ENCODE measurements at places on chromosomes 11 and 22.

DNA sequence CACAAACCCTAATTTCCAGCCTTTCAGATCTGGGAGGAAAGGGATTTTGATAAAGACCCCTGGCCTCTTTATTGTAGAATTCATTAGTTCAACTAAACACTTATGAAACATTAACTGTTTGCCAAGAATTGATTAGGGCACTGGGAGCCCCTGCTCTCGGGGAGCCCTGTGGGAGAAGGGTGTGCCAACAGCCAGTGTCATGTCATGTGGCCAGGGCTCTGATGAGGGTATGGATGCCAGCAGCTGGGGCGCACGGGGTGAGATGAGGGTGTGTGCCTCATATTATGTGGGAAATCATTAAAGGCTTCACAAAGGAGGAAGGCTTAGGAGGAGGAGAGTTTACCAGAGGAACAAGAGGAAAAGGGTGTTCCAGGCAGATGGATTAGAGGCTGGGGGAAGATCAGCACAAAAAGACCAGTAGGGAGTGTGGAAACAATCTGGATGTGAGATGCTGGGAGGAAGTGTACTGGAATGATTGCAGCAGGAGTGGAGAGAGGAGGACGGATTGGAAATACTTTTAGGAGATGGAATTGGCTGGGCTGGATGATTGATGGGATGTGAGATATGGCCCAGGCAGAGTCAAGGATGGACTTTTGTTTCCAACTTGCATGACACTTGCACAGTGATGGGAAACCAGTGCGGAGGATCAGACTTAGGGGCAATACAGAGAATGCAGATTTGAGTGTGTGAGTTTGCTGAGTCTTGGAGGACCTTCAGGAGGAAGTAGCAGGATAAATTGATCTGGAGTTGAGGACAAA is 137.8 kb downstream of the CSNK2A3 start:
- H3K36me3 ChIP-seq = no peaks in the 10 kb centered on the region
- no peak for DNase-seq
- H3K4me1 ChIP-seq = no peaks in the 10 kb centered on the region
- no peak overlapping the region for H3K4me3 ChIP-seq

DNA sequence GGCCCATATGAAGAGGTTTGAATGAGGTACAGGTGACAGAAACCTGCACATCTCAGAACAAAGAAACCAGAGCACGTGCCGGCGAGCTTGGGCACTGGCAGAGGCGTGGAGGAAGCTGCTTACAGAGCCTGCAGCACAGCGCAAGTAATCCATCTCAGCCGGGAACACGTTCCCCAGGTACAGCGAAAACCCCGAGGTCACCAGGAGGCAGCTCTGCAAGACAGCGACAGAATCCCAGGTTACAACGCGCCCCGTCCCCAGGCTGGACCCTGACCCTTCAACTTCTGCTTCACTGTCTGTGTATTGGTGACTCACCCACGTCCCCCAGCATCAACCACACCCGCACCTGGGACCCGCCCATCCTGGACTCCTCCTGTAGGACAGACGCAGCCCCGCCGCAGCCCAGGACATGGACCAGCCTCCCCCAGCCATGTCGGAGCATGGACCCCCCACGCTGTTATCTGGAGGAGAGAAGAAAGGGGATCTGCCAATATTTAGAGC is 2.2 kb downstream of the MLC1 start:
- peaks cover 16% of the 10 kb centered on the region for H3K4me1 ChIP-seq
- H3K4me3 ChIP-seq = no peak overlapping the region
- DNase-seq = no peak
- no peaks in the 10 kb centered on the region for H3K27me3 ChIP-seq

DNA sequence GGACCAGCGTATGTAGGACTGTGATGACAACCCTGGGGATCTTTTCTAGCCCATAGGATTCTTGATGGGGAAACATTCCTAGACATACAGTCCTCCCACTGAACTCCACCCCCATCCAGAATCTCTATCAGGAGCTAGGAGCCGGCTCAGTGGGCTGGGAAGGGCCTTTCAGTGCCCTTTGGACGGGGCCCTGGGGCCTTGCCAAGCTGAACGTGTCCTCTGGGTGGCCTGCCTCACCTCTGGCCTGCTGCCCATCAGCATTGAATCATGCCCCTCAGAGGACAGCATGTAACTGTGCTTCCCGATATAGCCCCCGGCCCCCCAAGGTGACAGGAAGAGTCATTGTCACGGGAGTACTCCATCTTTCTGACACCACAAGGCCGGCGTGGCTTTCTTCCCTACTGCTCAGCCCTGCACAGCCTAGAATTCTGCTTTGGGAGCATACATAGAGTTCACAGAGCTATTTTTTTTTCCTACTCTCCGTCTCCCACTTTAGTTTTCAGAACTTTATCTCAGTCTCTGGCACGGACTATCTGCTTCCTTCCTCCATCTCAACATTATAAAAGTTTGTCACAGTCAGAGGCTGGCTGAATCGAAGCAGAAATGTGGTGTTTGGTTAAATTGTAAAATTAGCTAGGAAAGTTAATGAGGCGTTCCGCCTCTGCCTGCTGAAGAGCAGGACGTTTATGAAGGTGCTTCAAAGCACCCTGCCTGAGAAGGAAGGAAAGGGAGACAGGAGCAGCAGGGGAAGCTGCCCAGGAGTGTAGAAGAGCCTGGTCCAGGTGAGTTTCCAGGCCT is 111.9 kb downstream of the ZBTB16 start:
- no peaks in the 10 kb centered on the region for H3K27me3 ChIP-seq
- H3K36me3 ChIP-seq = no peaks in the 10 kb centered on the region
- H3K4me1 ChIP-seq = peaks cover 65% of the 10 kb centered on the region
- DNase-seq = peak; percentile 58
- H3K27ac ChIP-seq = peak overlapping the region; percentile 78

DNA sequence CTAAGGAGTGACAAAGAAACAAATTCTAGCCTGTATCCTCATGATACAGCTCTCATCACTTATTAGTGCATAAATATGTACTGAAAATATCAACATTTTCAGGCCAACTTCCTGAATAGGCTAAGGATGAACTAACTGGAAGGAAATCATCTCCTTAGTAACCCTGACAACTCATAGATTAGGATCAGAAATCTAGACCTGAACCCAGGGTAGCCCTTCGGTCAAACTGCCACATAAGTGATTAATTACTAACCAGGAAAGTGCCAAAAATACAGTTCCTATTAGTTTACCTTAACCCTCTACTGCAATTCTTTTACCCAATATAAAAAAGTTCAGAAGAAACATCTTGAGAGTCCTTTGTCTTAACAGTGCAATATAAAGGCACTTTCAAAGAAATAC is 40.0 kb downstream of the AMBRA1 start:
- peaks cover 18% of the 10 kb centered on the region for H3K4me1 ChIP-seq
- H3K4me3 ChIP-seq = no peak overlapping the region
- no peak for DNase-seq

DNA sequence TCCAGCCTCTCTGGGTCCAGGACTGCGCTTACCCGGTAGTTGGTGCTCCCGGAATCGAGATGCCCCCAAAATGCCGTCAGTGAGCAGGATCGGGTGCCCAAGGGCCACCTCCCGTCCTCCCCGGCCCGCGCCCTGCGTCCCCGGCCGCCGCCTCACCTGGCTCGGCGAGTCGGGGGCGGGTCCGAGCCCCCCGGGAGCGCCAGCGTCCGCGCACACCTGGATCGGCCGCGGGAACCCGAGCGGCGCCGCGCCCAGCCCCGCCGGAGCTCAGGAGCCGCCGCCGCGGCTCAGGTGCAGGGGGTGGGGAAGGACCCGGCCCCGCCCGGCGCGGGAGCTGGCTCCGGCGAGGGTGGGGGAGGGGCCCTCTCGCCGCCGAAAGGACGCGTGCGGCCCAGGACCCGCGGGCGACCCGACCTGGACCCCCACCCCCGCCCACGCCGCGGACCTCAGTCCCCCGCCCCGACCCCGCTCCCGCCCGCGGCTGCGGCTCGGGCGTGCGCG is at the start of gene SHANK2:
TSS of gene SHANK2 (minus strand) at position 309 of the 501 bp plus-strand sequence. CDS start 105,251 bp downstream, outside the sequence.
- peaks cover 92% of the 10 kb centered on the region for H3K27me3 ChIP-seq
- DNase-seq = no peak
- H3K36me3 ChIP-seq = no peaks in the 10 kb centered on the region
- H3K4me3 ChIP-seq = peak within 1 kb of the TSS; percentile 60
- H3K4me1 ChIP-seq = no peaks in the 10 kb centered on the region
- no peak within 1 kb of the TSS for H3K27ac ChIP-seq

GRCh38 chr11:77435972-77436371 is 37.9 kb downstream of the PAK1 start:
- no peaks in the 10 kb centered on the region for H3K4me1 ChIP-seq

DNA sequence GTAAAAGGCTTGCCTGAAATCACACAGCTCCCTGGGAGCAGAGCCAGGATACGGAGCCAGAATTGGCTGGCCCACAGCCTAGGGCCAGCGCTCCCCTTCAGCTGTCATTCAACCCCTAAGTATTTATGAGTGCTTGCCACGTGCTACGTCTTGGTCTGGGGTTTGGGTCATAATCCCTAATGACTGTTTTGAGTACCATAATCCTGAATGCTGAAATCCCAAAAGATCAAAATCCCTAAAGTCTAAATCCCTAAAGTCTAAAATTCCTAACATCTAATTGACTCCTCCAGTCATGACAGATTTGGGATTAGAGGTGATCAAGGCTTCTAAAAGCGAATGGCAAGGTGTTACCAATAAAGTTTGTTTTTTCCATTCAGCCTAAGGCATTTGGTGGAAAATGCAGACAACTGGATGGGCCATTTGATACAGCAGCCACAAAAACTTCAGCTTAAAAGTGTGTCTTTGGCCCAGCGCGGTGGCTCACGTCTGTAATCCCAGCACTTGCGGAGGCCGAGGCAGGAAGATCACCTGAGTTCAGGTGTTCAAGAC is 59.8 kb upstream of the PRR5 start:
- no peaks in the 10 kb centered on the region for H3K27me3 ChIP-seq
- DNase-seq = no peak
- no peaks in the 10 kb centered on the region for H3K36me3 ChIP-seq
- H3K4me3 ChIP-seq = no peak overlapping the region

- no peak overlapping the region for H3K27ac ChIP-seq
- no peaks in the 10 kb centered on the region for H3K36me3 ChIP-seq
- peaks cover 60% of the 10 kb centered on the region for H3K27me3 ChIP-seq
- H3K4me1 ChIP-seq = no peaks in the 10 kb centered on the region
- peak overlapping the region; percentile 25 for H3K4me3 ChIP-seq
- no peak for DNase-seq
Measured at GRCh38 chr11:1388763-1389102, 1.0 kb upstream of the BRSK2 start.

DNA sequence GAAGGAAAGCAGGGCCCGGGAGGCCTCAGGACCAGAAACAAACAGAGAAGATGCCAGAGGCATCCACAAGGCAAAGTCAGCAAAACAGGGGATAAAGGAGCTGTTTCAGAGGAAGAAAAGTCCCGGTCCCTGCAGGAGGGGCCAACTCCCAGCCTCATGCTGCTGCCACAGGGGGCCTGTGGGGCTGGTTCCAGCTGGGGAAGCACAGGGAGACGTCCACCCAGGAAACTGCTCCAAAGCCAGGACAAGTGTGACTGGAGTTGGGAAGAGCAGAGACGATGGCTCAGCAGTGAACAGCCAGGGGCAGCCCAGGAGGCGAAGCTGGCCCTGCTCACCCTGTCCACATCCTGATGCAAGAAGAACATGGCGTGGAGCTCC is 454.4 kb downstream of the BRD1 start:
- no peak overlapping the region for H3K27ac ChIP-seq
- no peaks in the 10 kb centered on the region for H3K27me3 ChIP-seq
- no peaks in the 10 kb centered on the region for H3K4me1 ChIP-seq
